ENCODE measurements at places on chromosomes 7 and 10.

- no peak for DNase-seq
Measured at GRCh38 chr7:2016021-2016631, 216.6 kb downstream of the MAD1L1 start.

GRCh38 chr10:22252801-22253579 is 35.2 kb upstream of the EBLN1 start:
- DNase-seq = no peak

GRCh38 chr10:78956391-78956790 is 112.4 kb upstream of the ZMIZ1 start:
- no peak for DNase-seq

GRCh38 chr7:133824132-133824531 is 303.0 kb upstream of the LRGUK start:
- no peak for DNase-seq

DNA sequence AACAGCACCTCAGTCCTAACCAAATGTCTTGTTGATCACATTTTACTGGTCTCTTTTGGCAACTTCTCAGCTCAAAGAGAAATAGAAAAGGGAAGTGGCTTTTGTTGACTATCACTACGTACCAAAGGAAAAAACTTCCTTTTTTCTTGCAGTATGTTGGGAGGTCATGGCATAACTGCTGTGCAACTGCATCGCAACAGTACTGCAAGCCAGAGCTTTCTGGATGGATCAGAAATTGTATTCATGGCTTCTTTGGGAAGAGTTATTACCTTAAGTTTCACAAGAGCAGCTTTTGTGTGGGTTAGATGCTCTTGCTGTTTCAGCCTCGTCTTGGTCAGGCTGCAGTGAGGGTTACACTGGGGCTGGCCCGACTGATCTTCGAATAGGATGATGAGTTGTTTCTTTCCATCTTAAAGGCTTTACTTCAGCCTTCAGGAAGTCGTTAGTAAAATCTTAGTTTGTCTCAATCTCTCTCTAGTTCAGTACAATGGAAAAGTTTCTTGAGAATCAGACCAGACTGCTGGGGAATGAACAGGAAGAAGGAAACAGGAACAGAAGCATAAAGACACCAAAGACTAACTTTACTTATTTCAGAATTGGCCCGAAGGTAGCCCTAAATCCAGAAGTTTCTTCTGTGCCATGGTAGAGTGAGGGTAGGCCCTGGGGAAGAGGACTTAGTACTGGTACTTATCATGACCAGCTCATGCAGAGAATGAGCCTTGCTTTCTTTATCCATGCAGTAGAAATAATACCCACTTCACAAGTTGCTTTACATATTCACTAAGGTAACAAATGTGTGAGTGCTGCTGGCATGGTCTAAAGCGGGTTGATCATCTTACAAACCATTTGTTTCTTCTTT is 153.6 kb downstream of the CELF2 start:
- no peak for DNase-seq

GRCh38 chr10:42951486-42952251 is 125.2 kb upstream of the RET start:
- no peak for DNase-seq

DNA sequence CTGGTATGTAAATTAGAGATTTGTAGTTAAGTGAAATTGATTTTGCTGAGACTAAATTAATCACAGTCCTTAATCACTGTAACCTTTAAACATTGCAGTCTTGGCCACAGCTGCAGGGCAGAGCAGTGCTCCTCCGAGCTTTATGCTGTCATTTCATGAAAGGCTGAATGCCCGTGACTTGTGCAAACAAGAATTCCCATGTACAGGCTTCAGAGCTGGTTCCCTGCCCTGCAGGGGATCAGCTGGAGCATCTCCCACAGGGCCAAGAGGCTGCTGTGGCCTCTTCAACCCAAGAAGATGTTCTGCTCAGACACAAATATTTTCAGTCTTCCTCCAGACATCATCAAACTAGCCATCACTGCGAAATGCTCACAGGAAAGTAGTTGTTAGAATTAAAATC is 419.1 kb downstream of the AUTS2 start:
- no peak for DNase-seq

DNA sequence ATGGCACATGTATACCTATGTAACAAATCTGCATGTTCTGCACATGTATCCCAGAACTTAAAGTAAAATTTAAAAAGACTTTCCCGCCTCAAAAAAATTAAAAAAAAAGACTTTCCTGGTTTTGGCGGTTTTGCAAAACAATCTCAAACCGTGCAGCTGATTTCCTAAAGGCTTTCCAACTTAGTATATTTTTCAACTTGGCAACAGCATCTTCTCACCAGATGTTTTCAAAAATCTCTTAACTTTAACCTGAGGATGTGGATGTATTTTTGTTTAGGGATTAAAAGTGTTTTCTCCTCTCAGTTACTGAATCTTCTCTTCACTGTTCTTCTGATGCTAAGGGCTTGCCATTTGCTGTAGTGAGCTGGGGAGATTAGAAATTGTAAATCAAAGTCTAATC is 96.5 kb upstream of the PLPP4 start:
- no peak for DNase-seq

GRCh38 chr10:22321156-22321923 is 441 bp downstream of the BMI1 start:
- peak; percentile 37 for DNase-seq

DNA sequence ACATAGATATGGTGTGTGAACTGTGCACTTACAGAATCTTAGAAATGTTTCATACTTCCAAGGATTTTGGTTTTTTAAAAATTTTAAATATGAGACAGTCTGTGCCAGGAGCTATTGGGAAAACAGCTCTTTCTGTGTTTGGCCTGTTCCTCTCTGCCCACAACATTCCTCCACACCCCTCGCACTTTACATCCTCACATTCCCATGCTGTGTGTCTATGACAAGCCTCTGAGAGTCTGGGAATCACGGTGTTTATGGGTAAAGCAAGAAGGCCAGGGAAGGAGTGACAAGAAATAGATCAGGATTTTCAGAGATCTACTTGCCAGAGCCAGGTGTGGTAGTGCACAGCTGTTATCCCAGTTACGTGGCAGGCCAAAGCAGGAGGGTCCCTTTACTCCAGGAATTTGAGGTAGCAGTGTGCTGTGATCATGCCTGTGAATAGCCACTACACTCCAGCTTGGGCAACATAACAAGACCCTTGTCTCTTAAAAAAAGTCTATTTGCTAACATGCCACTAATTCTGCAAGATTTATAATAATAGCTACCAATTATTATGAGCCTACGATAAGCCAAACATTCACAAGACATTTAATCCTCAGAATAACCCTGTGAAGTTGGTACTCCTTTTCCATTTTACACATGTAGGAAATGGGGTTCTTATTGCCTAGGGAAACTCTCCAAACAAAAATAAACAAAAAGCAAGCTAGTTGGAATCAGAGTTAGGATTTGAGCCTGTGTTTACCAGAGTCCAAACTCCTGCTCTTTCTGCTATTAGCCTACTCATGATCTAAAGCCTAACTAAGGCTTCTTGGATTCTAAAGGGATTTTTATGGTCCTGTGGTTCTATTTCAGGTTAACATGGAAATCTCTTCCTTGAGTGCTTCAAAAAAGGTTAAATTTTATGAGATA is 168.3 kb upstream of the SP8 start:
- no peak for DNase-seq

DNA sequence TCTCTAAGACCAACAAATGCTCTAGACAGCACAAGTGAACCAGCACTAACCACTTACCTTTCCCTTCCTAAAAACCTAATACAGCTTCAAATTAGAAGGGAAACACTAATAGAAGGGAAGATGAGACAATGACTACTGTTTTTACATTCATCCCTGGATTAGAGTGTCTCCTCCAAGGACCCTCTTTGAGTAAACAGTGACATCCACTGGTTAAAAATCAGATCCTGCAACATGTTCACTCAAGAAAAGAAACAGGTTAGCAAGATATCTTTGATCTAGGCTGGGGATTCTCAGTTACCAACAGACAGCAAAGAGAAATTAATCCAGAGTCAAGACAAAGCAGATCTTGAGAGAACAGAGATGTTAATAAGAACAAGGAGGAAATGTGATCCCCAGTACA is 177.7 kb upstream of the GHITM start:
- DNase-seq = peak; percentile 42

DNA sequence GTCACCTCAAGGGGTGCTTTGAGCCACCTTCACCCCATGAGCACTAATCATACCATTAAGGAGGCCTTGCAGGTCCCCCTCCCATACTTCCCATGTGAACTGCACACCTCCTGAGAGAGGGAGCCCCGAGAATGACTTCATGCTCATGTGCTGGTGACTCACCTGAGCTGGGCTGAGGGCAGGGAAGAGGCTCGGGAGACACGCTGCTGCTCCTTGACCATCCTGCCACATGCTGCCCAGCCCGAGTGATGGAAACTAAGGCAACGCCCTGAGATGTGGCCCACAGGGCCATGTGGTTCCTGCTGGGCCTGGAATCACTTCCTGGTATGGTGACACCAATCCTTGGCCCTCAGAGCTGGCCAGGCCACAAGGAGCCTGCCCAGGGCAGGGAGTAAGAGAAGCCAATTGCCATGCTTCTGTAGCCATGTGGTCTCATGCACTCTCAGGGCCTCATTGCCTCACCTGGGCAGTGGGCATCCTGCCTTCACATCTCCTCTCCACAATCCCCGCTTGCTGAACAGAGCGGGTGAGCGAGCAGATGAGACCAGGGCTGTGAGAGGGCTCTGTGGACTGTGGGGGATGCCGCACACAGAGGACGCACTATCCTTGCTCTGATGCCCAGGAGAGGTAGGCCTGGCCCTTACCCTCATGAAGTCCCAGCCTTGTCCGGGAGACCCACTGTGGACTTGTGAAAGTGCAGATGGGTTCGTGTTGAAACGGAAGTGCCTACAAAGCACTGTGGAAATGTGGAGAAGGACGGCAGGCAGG is 18.3 kb upstream of the PPIF start:
- no peak for DNase-seq

All from NCI-H2171 treated with DMSO at 0.1 percent for 48 hours (cell line).